Stomach (tissue), 19 donors: ENCODE measurements at places on chromosomes 4 and X. TPM values are rescaled to one million over a fixed set of nuclear protein-coding genes. Genes with fewer than 3 reads are reported as not detected.

Gene REPS2
- 29.7 TPM for total RNA-seq

- peak; percentile 46 for DNase-seq
Measured at GRCh38 chrX:68895778-68896177, 67.0 kb downstream of the EFNB1 start.

Gene CCNQ
- 16.2 TPM for total RNA-seq

Gene EVC
- total RNA-seq, result 7.0 TPM

DNA sequence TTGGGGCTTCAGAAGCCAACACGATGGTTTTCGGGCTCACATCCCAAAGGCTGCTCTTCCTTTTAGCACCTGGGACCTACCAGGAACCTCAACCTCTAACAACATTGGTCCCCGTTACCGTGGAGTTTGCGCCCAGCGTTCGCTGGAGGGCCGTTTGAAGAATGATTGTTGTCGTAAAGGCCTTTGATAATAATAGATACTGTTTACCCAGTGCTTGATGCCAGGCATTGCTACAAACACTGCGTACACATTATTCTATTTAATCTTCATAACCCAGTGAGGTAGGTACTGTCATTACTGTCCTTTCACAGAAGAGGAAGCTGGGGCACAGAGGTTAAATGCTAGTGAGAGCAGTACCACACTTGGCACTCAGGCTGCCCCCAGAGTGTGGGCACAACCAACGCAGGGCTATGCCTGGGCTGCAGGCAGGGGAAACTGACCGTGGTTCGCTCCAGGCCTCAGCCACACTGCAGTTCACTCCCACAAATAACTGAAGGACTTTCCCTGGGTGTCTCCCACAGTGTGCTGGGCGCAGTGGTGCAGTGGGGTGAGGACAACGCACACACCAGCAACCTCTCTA is 1.0 kb upstream of the ACSL1 start:
- no peak for DNase-seq

Gene MAGEA10
- total RNA-seq, result not detected

Gene KDR
- 32.3 TPM for total RNA-seq

DNA sequence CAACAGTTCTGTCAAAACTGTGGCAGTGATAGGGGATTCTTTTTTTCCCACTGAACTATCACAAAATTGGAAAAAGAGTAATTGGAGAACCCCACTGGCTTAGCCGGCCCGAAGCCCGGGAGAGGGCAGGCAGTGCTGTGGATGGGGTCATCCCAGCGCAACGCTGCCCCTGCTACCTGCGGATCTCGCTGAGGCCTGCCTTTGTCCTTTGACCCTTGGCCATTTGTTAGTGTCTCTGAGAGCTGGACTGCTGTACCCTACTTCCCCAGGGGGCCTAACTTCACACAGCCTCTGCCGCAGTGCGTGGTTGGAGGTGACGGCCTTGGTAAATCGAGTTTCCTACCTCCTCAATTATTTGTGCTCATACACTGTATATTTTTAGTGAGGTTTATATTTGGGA is 43.0 kb upstream of the MSANTD1 start:
- no peak for DNase-seq

Gene MEPE
- total RNA-seq, result not detected

- DNase-seq, result no peak
Measured at GRCh38 chrX:132127743-132128142, at the start of gene FRMD7. FRMD7 (minus strand) TSS chrX:132128020; CDS start chrX:132127844, 176 bp downstream.

Gene CFAP97
- 39.8 TPM for total RNA-seq

GRCh38 chr4:170091069-170091696 is 1.4 kb upstream of the AADAT start:
- DNase-seq, result no peak

DNA sequence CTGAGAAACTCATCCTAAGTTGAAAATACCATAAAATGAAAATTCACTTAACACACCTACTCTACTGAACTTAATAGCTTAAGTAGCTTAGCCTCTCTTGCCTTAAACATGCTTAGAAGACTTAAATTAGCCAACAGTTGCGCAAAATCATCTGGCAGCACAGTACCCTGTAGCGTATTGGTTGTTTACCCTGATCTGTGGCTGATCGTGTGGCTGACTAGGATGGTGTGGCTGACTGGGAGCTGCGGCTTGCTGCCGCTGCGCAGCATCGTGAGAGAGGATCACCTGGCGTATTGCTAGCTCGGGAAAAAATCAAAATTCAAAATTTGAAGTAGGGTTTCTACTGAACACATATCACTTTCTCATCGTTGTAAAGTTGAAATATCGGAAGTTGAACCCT is 6.3 kb downstream of the RUFY3 start:
- DNase-seq, result no peak
